NCI-H748 treated with DMSO at 0.1 percent for 48 hours (cell line): ENCODE measurements at places on chromosomes 6 and 20.

- DNase-seq: no peak
Measured at GRCh38 chr20:11332381-11332780, 585.3 kb upstream of the BTBD3 start.

DNA sequence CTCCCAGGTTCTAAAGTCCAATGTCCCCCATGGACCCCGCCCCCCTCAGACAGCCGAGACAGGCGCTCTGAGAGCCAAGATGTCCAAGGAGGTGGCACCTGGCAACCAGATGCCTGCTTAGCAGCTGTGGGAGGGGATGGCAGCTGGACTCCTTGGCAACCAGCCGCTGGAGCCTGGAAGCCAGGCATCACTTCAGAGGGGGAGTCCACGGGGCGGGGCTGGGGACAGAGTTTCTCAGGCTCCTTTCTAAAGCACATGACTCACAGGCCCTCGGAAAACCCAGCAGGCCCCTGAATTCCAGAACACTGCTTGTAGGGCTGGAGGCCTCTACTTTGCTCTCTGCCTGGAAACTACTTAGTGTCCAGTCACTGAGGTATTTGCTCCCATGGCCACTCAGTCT is 51.5 kb downstream of the PREX1 start:
- DNase-seq: no peak

GRCh38 chr6:127475823-127476176 is 16.6 kb upstream of the KIAA0408 start:
- DNase-seq: no peak

DNA sequence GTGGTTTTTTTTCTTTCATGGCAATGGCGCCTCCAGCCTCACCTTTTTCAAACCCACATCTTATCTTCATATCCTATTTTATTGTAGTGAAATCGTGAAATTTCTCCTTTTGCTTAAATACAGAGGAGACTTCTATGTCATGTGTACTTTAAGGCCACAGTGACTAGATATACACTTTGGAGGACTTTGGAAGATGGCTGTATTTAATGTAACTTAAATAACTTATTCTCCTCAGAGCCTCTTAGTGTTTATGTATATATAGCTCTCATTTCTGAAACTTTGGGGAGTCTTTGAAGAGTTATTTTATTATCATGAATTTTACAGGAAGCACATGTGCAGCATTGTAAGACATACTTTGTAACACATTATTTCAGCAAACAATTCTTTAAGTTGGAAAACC is 968 bp downstream of the LAMA2 start:
- no peak for DNase-seq

GRCh38 chr20:57660922-57661745 is 40.9 kb upstream of the ZBP1 start:
- no peak for DNase-seq

DNA sequence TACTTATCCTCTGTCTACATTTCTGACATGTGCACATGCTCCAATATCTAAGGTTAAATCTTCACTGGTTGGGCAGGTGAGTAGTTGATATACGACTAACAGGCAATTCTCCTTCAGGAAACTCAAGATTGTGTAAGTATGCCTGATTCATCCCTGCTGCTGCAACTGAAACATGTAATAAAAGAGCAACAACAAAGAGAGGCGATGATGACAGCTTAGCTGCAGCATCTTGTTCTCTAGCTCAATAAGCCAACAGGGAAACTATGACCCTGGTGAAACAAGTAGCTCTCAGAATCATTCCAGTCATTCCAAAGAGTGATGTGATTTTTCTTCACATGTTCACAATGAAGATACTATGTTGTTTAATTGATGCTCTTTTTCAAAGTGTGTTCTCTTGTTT is 74.4 kb downstream of the ELOVL4 start:
- DNase-seq: no peak

- DNase-seq: no peak
Measured at GRCh38 chr6:111745186-111745585, 128.1 kb downstream of the FYN start.

DNA sequence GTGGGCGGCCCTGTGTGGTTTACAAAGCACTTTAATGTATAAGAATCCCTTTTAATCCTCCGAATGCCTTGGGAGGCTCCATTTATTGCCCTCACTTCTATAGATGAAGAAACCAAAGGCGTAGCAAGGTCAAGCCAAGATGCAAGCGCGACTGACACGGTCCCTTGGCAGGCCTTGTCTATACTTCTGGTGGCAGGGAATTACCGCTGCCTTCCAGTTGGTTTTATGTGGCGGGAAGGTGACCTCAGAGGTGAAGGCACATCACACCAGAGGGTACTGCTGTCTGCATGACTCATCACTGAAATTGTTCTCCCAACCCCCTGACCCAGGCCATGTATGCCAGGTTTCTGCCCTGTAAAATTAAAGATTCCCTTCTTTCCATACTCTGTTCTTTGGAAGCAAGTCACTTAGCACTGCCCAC is 36.1 kb upstream of the NAA20 start:
- no peak for DNase-seq

- peak; percentile 49 for DNase-seq
Measured at GRCh38 chr20:59455402-59456341, 148.7 kb upstream of the PHACTR3 start.

DNA sequence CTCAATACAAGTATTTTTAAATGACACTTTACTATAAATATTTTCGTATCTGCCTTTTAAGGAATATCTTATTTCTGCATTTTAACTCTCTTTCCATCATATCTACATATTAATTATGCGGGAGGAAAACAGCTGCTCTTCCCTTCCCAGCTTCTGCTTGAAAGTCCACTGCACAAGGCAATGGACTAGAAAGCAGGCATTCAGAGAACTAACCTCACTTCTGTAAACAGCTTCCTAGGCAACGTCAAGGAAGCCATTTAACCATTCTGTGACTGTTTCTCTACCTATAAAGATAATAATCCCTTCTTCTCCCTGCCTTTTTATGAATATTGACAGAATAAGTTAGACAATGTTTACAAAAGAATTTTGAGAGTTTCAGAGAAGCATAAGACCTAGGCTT is 319.4 kb downstream of the BTBD9 start:
- no peak for DNase-seq

GRCh38 chr6:24006254-24006653 is 119.8 kb upstream of the NRSN1 start:
- no peak for DNase-seq

DNA sequence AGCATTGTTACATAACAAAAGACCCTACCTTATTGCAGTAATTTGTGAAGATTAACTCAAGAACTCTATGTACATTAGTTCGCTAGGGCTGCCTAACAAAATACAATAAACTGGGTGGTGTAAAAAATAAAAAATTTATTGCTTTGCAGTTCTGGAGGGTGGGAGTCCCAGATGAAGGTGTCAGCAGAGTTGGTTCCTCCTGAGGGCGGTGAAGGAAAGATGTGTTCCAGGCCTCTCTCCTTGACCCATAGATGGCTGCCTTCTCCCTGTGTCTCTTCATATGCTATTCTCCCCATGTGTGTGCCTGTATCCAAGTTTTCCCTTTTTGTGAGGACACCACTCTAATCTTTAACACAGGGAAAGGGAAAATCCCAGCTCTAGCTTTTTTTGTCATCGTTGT is 305 bp upstream of the VNN1 start:
- DNase-seq: no peak

DNA sequence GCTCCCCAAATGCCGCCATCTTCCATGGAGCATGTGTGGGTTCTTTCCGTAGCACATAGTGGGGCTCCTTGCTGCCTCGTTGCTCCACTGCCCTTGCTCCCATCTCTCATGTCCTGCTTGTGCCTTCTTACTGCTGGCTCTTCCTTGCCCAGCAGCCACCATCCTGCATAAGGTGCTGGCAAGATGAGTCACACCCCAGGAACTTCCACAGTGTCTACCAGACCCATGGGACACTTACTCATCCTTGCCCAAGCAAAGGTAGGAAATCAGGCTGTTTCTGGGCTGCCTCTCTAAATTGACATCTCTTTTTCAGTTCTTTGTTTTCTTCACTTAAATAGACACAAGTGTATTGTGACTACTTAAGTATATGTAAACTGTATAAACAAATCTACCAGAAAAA is 39.4 kb upstream of the RGS17 start:
- DNase-seq: no peak
